RPMI7951 (cell line): ENCODE measurements at places on chromosomes 7 and 10. TPM values are rescaled to one million over a fixed set of nuclear protein-coding genes. Genes with fewer than 3 reads are reported as not detected.
A peak's percentile ranks its signal among the peaks of the same experiment; 100 is the strongest.

The PPP1R3C gene
- not detected in 2 replicates for total RNA-seq

The SORBS1 gene
- 1.4 and 2.1 TPM in 2 replicates for total RNA-seq

- no peak for DNase-seq
Observed at GRCh38 chr7:49321843-49322242, 397.5 kb downstream of the CDC14C start.

DNA sequence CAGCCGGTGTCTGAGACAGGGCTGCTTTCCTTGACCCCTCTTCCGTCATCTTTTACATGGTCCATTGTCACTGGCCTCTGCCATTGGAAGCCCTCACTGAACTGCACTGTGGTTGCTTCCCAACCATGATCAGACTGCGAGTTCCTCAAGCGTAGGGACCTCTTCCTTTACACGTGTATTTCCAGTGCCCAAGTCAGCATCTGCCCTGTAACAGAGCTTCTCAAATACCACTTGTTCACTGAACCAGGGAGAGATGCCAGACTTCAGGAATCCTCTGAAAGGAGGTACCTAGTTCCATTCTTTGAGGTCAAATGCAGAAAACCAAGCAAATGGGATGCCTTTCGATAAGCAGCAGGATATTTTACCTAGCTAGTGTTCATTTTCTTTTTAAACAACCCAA is 145.1 kb downstream of the NRP1 start:
- DNase-seq, result no peak

The CUBN gene
- 0.98 and 2.9 TPM in 2 replicates for total RNA-seq

DNA sequence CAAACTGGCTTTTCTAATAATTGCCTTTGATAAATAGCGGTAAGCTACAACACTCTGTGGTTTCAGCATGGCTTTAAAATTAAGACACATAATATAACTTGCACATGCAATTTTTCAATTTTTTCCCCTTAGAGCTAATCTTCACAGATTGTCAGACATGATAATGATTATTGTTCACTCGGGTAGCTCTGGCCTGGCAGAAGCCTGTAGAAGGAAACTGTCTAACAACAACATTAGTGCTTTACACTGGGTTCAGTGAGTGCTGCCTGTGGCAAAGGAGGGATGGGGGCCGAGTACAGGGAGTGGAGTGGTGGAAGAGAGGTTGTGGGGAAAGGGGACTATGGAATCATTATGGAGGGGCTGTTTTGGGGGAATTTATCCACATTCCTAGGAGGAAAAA is 67.2 kb upstream of the AUTS2 start:
- DNase-seq, result no peak

DNA sequence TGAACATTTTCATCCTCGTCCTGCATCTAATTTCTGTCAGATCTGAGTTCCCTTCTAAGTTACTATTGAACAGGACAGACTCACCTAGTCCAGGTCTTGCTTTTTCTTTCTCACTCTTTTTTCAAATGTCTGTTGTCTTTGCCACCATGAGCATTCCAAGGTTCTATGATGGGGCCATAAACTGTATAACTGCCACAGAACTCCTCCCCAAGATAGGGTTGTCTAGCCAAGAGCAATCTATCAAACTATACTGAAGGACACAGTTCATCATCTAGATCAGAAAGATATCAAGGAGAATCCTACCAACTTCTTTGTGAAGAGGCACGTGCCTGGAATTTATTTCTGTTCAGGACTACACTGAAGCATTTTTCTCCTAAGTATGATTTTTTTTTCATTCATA is 50.1 kb upstream of the FEZF1 start:
- no peak for DNase-seq

The PNLIPRP1 gene
- total RNA-seq, result not detected in 2 replicates

DNA sequence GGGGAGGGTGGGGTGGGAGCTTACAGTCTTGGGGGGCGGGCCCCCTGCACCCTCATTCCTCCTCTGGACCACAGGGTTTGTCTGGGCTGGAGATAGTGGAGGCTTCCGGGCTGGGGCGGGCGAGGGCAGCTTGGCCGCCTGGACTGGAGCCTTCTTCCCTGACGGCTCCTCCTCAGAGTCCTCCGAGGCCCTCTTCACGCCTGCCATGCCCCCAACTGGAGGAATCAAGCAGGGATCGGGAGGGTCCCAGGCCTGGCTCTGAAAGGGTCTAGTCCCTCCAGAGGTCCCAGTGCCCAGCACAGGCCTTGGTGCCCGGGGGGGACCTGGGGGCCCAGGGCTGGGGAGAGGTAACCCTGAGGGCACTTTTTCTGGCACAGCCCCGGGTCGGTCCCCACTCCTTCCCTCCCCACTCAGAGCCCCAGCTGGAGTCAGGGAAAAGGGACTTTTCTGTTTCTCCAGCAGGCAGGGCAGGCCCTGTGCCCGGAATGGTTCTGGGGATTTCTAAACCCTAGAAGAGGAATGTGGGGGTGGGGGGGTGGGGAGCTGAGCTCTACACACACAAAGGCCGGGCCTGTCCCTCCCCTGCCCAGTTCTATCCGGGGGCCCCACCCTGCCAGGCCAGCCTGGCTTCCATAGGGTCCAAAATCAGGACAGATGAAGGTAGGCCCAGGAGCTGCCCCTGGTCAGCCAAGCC is 11.6 kb downstream of the MICALL2 start:
- no peak for DNase-seq

DNA sequence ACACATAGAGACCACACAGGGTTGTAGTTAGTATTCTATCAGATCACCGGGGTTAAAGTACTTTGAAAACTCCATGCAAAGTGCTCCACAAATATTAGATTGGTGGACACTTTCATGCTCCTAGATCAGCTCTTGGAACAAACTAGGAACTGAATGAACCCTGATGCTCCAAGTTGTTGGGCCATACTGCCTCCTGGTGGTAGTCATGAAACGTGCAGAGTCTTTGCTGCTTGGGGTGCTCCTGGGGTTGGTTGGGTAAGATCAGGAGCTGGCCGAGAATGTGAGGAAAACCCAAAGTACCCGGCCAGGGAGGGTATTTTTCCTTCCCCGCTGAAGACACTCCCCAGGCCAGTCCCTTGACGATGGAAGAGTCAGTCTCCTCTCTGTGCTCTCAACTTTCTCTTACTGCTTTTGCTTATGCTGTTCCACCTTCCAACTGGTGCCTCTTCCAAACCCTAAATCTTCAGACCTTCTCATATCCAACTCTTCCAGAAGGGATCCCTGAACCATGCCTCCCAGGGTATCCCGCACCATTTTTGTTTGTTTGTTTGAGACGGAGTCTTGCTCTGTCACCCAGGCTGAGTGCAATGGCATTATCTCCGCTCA is 918 bp upstream of the RPEL1 start:
- peak; percentile 68 for DNase-seq

DNA sequence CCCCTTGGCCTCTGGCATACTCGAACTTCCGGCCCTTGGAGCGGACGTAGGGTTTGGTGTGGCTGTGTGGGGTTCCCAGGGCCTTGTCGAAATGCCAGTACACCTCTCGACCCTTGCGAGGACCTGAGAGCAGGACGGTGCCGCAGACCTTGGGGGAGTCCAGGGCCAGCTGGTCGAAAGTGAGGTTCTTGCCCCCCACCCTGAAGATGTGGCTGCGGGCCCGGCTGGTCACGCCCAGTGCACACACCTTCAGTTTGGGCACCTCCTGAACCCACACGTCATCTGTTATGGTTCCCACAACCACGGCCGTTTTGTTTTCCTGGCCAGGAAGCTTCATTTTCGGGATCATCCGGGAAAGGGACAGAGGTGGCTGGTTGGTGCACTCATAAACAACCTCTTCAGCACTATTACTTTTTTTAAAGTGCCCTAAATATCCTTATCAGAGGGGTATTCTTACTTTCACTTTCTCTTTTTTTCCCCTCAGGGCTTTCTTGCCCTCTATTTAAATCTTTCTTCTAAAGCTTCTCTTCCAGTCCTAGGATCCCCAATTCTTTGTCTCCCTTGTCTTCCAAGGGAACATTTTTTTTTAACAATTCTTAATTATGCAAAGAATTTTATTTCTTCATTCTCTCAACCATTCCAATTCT is 44.9 kb upstream of the FAM3C start:
- DNase-seq, result peak; percentile 58

DNA sequence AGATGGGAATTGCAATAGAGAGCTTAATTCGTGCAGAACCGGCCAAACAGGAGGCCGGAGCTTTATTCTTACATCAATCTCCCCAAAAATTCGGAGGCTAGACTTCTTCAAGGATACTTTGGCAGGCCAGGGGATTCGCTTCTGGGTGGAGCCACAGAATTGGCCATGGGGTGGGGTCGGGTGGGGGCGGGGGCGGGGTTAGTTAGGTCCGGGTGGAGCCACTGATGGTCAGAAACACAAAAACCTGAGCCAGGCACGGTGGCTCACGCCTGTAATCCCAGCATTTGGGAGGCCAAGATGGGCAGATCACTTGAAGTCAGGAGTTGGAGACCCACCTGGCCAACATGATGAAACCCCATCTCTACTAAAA is 87.5 kb downstream of the SEPTIN14 start:
- no peak for DNase-seq

- DNase-seq, result no peak
Observed at GRCh38 chr10:69332278-69333010, 54.1 kb downstream of the HK1 start.

DNA sequence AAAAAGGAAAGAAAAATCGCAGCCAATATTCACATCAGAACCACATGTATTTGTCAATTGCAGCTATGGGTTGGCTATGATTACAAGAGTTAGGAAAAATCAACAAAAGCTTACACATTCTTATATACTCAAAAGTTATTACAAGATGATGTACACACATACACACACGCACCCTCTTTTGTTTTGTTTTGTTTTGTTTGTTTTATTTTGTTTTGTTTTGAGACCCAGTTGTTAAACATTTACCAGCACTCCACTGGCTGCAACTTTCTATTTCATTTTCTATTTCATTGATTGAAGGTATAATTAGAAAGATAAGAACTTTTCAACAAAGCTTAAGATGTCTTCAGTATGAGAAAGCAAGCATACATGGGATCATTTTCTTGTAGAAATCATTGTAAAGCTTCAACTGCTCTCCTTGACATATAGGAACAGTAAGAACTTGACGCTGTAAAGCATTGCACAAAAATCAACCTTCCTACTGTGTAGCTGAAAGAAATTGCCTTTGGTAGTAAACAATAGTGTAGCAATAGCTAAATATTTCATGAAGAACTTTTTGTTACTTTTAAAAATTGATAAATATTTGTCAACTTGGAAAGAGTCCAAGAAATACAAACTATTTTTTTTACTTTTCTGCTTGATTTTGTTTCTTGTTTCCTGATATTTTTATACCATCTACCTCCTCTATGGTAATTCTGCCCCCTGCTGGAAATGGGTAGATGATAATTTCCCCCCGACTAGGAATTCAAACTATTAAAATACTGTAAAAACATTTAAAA is 205.9 kb downstream of the MBL2 start:
- DNase-seq, result peak; percentile 31

DNA sequence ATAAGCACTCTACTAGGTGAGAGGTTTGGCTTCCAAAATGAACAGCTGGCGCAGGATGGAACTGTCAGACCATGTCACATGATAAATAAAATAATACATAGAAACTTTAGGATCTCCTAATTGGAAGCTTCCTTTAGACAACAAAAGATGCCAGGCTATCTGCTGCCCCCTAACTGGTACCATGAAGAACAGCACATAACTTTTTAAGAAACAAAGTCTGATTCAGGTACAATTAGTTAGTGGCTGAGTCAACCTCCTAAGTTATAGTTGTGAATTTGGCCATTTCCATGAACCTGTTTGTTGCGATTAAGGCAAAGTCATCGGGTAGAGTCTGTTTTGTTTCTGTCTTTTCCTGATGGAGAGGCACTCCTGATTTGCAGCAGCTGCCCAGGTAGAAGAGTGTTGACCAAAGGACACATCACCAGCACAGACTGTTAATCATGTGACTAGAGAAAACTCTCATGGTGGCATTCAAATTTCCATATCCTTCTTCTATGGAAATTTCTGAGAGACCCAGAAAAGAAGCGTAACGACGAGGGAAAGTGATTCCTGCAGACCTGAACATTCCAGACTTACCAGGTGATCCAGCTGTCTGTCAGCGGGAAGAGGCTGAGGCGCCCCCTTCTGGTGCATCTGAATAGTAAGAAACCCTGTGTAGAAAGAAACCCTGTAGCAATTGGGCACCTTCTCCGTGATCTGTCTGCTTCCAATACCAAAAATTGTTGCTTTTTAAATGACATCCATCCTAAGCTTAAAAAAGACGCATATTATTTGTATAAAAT is 8.6 kb upstream of the INHBA start:
- DNase-seq, result no peak
